Astrocyte of the cerebellum (primary cell): ENCODE measurements at places on chromosomes 7 and 10.

DNA sequence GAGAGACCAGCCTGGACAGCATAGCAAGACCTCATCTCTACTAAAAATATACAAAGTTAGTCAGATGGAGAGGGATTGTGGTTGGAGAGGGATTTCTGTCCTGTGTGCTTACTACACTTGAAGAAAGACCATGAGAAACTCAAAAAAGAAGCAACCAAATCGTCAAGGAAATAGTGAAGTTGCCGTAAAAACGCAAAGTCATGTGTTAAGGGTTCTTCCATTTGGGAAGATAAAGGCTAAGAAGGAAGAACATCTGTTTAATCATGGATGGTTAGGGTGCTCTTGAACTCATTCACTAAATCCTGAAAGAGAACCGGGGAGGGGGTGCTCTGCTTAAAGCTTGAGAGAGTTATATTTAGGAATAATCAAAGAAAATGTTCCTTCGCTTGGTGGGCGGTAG lies 59.8 kb upstream of the KDM7A start:
- DNase-seq: no peak

- DNase-seq: no peak
Observed at GRCh38 chr10:52742731-52743130, 29.9 kb downstream of the MBL2 start.

DNA sequence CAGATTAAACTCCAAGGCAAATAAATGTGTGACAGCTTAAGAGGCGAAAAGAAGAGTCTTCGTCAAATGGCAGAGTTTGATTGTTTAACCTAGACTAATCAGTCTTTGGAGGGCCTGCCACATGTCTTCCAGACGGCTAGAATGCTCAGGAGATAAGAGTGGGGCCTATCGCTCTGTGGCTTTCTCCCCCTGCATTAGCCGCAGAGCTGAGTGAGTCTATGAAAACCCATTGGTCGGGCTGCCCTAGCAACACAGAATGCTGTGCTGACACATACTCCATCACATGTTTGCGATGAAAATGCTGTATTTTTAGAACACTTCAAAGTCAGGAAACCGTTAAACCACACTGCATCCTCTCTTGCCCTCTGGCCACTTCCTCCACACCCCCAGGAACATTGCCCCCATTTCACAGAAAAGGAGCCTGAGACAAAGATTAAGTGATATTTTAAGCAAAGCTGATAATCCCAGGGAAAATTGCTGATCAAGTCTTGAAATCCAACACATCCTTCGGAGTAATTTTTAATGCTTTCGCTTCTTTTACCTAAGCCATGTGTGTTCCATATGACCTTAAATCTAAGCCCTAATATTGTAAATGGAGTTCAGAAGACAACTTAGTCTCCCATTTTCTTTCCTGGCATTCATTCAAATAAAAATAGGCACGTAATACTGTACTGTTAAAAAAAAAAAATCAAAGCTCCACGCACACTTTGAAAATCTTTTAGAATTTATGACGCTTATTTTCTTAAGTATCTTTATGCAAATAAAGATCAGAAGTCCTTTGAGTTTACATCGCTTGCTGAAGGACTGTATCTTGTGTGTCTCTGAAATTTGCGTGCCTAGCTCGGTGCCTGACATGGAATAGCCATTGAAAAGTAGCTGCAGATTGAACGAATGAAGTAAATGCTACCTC lies 161.2 kb downstream of the CELF2 start:
- no peak for DNase-seq

DNA sequence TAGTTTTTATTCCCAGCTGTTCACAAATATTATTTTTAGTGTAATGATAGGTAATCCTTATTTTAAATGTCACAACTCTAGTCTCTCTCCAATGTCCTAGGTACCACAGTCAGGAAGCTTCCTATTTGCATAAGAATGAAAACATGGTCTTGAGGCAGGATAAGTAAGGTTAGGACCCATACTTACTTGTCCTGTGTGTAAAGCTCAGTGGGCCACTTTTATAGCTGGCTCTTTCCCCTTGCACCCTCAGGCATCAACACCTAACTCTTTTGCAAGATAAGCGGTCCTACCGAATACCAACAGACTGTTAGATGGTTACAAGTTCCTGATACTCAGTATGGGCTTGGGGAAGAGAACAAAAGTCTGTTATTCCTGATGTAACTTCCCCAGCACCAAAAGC lies 986.9 kb downstream of the NRG3 start:
- no peak for DNase-seq
